Natural killer cell (primary cell): ENCODE measurements at places on chromosomes 1 and 21. TPM values are rescaled to one million over a fixed set of nuclear protein-coding genes. Genes with fewer than 3 reads are reported as not detected.

- no peak for DNase-seq
These were observed 85.5 kb upstream of the BARHL2 start for GRCh38 chr1:90802622-90803021.

DNA sequence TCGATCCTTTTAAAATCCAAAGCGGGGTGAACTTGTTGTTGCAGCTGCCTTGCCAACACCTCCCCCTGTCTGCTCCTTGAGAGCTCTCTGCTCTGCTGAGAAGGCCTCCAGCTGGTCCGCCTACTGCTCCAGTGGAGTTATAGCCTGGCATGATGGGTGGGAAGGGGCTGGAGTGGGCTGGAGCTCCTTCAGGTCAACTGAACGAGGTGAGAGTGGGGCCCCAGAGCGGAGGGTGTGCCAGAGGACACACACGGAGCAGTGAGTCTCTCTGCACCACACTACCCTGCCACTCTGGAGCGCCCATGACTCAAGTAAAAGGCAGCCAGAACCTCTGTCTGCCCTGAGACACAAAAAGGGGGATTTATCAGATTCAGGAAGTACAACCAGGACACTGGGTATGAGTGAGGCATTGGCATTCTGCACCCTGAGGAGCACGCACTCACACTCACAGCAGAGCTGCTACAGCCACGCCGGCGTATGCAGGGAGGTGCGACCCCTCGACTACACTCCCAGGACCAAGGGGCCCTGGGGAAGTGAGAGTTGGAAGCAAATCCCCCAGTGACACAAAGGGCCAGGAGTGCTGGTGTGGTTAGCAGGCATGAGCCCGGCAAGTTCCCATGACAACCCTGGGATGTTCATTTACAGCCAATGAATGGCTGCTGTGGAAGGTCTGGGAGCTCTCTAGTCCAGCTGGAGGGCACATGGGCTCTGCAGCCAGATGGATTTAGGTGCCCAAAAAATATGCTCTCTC is 28.0 kb upstream of the EVA1B start:
- DNase-seq = no peak

DNA sequence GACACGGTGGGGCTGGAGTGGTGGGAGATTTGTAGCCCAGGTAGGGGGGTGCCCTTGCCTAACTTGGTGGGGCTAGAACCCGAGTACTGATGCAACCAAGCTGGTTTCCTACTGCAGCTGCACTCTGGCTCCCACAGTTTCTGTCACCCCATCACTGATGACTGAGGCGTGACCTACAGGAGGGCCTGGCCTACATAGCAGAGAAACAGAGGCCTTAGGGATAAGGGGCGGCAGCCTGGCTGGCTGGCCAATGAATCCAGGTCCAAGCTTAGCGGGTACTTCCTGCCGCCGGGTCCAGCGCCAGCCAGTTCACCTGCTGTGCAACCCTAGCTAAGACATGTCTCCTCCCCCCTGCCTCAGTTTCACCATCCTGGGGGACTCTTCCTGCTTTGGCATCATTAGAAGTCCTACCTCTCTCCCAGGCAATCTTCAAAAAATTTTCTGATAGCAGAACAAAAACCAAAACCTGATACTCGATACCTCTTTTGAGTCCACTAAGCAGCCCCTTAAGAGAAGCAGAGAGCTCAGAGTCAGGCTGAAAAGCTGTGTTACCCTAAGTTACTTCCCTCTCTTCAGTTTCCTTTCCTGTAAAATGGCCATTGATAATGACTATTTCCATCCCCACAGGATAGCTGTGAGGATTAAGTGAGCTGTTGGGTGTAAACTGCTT is 27.3 kb upstream of the RNF19B start:
- DNase-seq = no peak

The KRTAP12-1 gene
- not detected for total RNA-seq

- no peak for DNase-seq
These were observed 37.6 kb downstream of the PDE4B start for GRCh38 chr1:65830306-65830705.

The DENND4B gene
- 244 TPM for total RNA-seq

- DNase-seq = no peak
These were observed 26.9 kb upstream of the ECE1 start for GRCh38 chr1:21317035-21317689.

DNA sequence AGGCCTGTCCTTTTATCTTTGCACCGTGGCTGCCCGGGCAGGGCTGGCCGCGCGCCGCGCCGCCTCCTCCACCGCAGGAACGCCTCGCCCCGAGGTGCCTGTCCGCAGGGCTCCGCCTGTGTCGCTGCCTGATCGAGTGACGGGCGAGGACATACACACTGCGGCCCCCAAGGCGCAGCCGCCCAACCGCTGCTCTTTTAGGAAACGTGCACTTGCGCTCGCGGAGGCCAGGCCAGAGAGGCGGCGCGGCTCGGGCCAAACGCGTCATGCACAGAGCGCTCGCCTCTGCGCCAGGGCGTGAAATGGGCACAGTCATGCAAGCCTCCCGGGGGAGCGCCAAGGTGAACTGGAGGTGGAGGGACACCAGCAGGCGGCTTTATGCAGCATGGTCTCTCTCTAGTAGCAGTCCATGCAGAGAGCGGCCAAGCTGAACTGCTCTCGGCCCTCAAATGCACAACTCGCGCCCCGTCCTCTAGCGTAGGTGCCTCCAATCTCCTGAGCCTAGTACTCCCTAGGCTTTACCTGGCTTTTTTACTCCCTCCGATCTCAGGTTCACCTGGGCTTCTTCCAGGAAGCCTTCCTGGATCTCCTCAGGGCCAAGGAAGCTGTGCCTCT is 12.9 kb downstream of the TRABD2B start:
- DNase-seq = no peak

- DNase-seq = no peak
These were observed 41.3 kb upstream of the C1orf87 start for GRCh38 chr1:60114745-60115318.

- DNase-seq = no peak
These were observed 12.7 kb downstream of the UTP11 start for GRCh38 chr1:38025233-38025632.

DNA sequence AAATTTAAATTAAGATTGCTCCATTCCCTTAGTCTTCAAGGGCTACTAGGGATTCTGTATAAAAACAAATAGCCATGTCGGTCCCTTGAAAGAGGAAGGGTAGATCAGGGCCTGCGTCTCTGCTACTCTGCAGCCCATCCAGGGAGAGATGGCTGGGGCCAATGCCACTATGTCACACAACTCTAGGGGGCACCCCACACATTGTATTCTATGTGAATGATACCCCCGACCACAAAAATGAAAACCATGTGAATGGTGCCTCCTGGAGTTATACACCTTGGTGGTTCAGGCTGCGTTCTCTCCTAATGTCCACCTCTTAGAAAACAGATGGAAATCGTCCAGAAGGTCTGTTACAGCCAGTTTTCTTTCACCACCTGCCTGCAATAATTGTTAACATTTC is 18.0 kb downstream of the PIK3C2B start:
- no peak for DNase-seq

GRCh38 chr1:246157516-246157915 is 349.6 kb downstream of the SMYD3 start:
- DNase-seq = no peak
